ENCODE measurements at places on chromosomes 1 and 21.

- DNase-seq, result peak; percentile 38
Observed at GRCh38 chr1:61926597-61926996, 184.3 kb downstream of the PATJ start.

DNA sequence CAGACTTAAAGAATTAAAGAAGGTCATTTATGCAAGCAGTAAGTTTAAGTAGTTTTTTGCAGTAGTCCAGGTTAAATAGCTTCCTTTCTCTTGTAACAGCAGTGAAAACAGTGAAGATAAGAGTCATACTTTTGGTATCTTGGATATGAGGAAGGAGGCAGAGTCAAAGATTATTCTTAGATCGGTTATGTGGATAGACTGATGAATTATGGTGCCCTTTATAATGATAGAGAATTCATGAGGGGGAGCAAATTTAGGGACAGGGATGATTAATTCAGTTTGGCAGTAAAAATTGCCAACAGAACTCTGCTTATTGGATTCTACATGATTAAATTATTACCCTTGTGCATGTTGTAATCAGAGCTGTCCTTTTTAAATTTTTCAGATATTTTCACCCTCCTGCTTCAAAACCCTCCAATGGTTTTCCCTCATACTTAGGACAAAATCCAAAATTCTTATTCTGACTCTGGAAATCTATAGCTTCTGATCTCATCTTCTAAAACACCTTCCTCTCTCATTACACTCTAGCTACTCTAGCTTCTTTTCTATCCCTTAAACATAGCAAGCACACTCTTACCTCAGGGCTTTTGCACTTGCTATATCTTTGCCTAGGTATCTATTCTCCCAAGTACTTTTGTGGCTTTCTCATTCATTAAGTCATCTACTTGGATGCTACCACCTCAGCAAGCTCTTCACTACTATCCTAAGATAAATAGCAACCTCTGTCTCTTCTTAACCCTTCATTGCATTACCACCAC, 79.8 kb downstream of the PKN2 start:
- no peak for DNase-seq

- DNase-seq, result no peak
Observed at GRCh38 chr1:55792870-55793269, 577.7 kb upstream of the USP24 start.

GRCh38 chr1:37561133-37562132, 4.7 kb downstream of the DNALI1 start:
- DNase-seq, result no peak

DNA sequence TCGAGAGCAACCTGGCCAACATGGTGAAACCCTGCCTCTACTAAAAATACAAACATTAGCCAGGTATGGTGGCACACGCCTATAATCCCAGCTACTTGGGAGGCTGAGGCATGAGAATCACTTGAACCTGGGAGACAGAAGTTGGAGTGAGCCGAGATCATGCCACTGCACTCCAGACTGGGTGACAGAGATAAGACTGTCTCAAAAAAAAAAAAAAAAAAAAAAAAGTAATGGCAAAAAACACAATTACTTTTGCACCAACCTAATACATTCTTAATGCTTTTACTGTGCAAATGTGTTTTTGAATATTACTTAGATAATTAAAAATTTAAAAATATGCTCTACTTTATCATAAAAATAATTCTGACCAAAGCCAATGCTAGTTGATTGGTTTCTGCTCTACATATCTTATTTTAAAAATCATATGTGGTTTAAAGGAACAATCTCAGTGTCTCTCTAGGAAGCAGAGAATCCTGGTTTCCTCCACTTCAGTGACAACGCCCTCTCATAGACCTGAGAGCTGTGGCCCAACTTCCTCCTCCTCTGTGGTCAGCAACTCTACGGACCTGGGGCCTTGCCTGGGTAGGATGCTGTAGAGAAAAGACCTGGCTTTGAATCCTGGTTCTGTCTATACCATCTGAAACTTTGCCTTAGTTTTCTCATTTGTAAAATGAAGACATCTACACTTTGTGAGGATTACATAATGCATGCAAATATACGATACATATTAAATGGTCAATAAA, 64.7 kb downstream of the TGFBR3 start:
- DNase-seq, result no peak

GRCh38 chr21:29360799-29361765, 62.4 kb downstream of the BACH1 start:
- DNase-seq, result no peak

- DNase-seq, result no peak
Observed at GRCh38 chr1:116999596-116999995, 2.0 kb upstream of the CD101 start.

DNA sequence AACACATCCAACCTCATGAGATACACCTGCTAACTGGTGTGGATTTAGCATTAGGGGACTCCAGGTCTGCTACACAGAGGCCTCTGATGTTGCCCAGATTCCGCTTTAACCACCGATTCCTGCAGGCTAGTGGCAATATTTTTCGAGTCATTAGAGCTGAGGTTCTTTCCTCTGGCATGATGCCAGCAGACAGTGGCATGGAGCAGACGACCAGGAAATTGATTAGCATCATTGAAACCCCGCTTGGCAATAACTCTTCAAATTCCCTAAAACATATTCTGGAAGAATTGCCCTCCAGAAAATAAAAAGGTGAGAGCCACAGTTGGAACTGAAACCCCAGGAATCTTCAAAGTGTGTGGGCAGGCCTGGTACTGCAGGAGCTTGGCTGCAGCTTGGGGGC, 28.4 kb upstream of the ETV3 start:
- DNase-seq, result peak; percentile 3

All from NCI-H1105 treated with DMSO at 0.1 percent for 48 hours (cell line).